ENCODE measurements at places on chromosomes 2 and 18. TPM values are rescaled to one million over a fixed set of nuclear protein-coding genes. Genes with fewer than 3 reads are reported as not detected.

The QPCT gene
- 4.8 TPM for total RNA-seq

The KCNIP3 gene
- 4.7 TPM for total RNA-seq

- DNase-seq, result no peak
Observed at GRCh38 chr2:226623587-226624368, 175.8 kb downstream of the IRS1 start.

DNA sequence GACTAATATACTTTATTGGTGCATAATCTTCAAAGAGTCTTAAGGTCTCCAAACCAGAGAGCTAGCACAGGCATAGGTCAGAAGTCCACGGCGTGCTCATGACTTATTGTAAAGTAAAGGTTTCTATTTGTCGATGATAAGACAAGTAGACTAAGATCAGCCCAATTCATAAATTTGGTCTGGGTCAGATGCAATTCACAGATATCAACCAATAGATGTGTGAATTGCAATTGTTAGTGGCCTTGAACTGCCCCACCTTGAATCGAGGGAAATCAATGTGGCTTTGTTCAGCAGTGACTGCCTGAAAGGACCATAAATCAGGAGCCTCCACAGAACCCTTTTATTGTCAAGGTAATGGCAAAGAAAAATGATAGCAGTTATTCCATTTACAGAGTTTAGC lies 39.1 kb upstream of the CPS1 start:
- no peak for DNase-seq

The TUBA3E gene
- total RNA-seq, result 117 TPM

GRCh38 chr2:194927489-194927888 lies 729.5 kb upstream of the SLC39A10 start:
- DNase-seq, result no peak

The ANTXR1 gene
- total RNA-seq, result 29.6 TPM

GRCh38 chr18:13558790-13559189 lies 167.6 kb downstream of the FAM210A start:
- DNase-seq, result no peak

- DNase-seq, result no peak
Observed at GRCh38 chr2:3586220-3586619, 8.7 kb upstream of the COLEC11 start.

The RFX8 gene
- total RNA-seq, result 0.19 TPM

DNA sequence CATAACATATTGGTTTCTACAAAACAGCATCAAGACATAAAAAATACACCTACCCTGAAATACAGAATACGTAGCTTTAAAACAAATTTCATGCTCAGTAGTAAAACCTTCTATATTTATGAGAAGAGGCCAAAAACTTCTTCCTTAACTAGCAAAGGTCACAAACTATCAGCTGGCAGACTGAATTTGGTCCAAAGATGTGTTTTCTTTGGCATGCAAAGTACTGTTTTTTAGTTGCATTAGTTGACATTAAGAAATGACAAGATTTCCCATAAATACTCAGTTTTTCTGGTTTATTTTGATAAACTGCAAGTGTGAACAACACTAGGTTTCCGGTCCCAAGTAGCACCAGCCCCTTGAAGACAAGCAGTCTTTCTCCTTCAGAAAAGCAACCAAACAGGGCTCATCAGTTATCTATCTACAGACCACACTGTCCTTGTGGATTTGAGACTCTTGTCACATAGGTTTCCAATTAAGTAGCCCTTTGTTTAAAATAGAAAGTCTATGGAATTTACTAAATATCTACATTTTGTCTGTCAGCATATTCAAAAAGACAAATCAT lies 35.6 kb downstream of the SLC25A12 start:
- no peak for DNase-seq

The ARHGEF33 gene
- 2.5 TPM for total RNA-seq

- DNase-seq, result no peak
Observed at GRCh38 chr2:190877436-190877835, 3.2 kb upstream of the GLS start.

The ANKAR gene
- total RNA-seq, result 4.1 TPM

- DNase-seq, result no peak
Observed at GRCh38 chr2:170703776-170704476, 11.2 kb upstream of the SP5 start.

DNA sequence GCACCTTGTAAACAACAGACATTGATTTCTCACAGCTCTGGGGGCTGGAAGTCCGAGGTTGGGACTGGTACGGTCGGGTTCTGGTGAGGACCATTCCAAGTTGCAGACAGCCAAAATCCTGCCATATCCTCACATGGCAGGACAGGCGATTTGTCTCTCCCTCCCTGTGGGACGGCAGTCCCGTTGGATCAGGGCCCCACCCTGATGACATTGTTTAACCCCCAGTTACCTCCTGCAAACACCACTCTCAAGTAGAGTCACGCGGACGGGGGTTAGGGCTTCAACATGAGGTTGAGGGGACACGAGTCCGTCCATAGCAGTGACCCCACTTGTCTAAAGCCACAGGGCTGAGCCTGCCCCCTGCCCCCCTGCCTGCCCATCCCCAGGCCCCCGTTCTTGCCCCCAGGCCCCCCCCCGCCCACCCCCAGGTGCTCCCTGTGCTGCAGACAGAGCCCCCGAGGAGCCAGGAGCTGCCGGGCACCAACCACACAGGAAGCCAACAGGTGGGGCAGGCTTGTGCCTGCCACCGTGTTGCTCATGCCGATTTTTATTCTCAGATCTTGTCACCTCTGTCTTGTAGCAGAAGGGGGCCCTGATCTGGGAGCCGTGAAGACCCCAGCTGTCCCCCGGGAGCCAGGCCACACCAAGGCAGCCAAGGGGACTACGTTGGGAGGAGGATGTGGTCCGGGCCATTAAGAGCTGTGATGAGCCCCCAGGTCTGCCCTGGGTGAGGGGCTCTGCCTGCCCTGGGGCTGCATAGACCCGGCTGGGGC lies 82.2 kb downstream of the NFATC1 start:
- peak; percentile 9 for DNase-seq

- DNase-seq, result no peak
Observed at GRCh38 chr18:12085136-12085535, 8.5 kb upstream of the ANKRD62 start.

DNA sequence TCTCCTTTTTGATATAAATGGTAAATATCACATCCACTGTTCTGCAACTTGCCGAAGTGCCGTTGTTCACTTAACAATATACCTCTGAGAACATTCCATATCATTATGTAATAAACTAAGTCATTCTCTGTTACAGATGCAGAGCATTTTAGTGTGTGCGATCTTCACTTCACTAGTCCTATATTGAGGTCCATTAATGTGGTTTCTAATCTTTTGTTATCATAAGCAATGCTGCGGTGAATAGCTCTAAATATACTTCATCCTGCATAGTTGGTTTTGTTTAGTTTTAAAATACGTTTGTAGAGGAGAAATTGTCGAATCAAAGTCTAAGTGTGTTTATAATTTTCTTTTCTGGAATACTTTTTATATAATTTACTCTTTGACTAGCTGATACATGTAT lies 280.3 kb upstream of the TRIB2 start:
- no peak for DNase-seq

DNA sequence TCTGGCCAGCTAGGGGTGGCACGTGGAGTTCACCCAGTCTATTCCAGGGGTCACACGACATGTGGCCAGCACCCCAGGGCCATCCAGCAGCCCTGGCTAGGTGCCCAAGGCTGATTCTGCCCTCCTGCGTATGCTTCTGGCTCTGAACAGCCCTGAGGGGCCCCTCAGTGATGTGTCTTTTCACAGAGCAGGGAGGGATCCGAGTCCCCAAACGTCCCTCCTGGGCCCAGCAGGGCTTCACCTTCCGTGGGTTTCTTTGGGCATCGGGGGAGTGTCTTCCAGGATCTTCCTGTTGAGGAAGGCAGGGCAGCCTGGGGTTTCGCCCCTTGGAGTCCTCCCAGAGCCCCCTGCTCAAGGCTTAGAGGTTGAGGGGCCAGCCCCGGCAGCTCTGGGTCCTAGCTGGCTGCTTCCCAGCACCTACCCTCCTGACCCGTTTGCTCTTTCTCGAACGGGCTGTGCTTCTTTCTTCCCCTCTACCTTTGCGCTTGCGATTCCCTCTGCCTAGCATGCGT lies 165.9 kb downstream of the DYSF start:
- peak; percentile 2 for DNase-seq

DNA sequence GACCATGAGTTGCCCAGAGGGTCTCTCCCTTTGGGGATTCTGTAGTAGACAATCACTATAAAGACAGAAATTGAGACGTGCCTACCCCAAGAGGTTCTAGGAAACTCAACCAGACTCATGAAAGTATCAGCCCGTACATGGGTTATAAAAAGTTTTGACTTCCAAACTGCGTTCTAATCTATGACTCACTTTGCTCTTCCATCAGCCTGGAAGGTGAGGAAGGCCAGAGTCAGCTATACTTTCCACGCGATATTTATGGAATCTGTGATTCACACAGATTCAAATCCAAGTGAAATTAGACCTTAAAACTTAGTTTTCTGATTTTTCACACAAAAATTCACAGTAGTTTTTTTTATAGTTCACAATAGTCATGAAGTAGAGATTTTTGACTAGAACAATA lies 7.7 kb upstream of the LYPD1 start:
- no peak for DNase-seq

Data from heart left ventricle (tissue), 16 donors.